ENCODE measurements at places on chromosomes 3 and 15.

DNA sequence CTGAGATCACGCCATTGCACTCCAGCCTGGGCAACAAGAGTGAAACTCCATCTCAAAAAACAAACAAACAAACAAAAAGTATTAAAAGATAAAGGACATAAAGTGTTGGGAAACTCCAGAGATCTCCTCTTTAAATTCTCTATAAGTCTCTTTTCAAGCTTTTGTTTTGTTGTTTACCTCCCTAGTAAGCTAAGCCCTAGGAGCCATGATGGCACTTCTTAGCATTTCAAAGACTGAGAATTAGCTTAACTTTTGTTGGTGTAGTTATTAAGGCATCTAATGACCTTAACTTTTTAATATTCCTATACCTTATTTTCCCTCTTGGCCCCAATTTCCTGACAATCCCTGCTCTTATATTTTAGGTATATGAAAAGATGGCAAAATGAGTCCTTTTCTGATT is 157.3 kb downstream of the ZNF609 start:
- DNase-seq, result no peak

- no peak for DNase-seq
Measured at GRCh38 chr3:139653582-139653981, 24.2 kb downstream of the NMNAT3 start.

GRCh38 chr15:98433856-98434255 is 214.5 kb upstream of the IGF1R start:
- DNase-seq, result no peak

DNA sequence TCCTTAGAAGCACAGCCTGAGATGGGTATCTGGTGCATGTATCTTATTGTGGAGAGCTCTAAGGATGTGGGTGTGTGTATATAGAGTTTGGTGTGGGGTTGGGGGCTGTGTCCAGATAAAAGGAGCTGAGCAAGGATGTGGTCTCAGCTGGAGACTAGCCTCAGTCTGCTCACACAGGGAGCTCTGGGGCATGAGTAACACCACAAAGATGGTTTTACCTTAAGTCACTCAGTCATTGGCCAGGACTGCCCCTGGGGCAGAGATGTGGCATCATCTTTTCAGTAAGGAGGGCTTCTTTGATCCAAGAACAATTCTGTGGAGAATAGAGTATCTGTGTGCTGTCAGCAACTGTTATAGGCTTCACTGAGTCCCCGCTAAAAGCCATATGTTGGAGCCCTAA is 163.4 kb upstream of the NUDT16 start:
- DNase-seq, result no peak

GRCh38 chr3:172246107-172246844 is 202.0 kb downstream of the GHSR start:
- no peak for DNase-seq

DNA sequence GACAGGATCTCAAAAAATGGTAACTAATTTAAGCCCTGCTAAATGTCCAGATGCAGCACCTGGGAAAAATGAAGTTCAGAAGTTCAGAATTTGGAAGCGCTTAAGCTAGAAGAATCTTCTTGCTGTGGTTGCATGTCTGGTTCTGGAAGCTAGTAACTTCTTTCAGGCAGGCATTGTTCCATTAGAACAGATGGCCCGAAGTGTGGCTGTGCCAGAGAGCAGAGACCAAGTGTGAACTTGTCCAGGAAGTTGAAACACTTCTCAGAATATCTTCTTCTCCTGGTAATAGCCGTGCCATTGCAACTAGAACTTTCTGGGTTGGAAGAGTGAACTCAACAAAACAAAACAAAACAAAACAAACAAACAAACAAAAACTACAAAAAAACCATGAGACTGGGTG is 80.0 kb downstream of the MITF start:
- DNase-seq, result peak; percentile 69

GRCh38 chr15:99438224-99438585 is 127.6 kb upstream of the MEF2A start:
- DNase-seq, result peak; percentile 48
